ENCODE measurements at places on chromosomes 16 and 17.

DNA sequence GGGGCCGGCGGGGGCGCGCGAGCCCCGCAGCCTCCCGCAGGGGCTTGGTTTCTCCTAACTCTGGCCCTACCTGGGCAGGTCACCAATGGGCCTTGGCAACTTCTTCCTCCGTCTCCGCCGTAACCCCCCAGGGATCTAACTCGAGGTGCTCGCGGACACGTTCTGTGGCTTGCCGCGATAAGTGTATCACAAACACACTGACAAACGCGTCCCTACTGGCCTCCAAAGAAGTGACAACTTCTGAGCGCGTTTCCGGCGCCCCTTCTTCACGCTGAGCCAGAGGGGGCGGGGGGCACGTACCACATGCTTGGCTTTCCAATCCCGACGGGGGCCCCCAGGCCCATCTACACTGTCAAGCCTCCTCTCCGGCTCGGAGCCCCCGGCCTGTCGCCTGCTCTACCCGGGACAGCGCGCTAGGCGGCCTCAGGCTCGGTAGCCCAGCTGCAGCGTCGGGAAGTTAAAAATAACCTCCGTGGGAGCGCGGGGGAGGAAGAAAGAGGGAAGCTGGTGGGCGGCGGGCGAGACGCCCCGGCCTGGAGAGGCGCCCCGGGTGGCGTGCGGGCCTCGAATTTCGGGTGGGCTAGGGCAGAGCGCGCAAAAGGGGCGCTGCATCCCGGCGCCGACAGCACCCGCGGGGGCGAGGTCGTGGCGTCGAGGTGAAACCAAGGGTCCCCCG lies 725 bp upstream of the SPHK1 start:
- peak; percentile 60 for DNase-seq

DNA sequence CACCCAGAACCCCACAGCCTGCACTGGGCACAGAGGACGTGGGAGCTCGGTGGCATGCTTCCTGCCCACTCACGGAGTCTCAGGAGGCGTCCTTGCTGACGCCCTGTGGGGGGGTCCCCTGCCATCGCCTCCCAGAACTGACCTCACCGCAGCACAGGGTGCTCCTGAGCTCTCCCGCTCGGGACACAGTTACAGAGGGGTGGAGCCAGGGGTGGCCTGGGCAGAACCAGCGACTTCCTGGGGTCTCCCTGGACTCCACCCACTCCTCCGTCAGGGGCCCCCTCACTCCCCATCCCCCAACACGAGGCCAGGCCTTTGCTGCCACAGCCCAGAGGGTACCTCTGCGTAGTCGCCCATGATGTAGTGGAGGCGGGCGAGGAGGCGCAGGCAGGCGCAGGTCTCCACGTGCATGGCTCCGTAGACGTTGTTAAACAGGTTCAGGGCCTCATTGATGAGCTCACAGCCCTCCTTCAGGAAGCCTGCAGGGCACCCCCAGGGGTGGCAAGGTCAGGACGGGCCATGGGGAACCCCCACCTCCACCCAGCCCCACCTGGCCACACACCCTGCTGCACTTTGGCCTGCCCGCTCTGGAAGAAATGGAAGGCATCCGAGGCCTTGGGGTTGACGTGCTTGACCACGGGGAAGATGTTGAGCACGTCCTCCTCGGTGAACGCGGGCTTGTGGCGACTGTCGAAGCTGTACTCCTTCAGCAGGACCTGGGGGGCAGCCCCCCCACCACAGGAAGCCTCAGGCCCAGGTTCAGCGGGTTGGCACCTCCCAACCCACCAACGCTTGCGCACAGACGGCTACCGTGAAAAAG lies 17.8 kb downstream of the CLUH start:
- peak; percentile 5 for DNase-seq

DNA sequence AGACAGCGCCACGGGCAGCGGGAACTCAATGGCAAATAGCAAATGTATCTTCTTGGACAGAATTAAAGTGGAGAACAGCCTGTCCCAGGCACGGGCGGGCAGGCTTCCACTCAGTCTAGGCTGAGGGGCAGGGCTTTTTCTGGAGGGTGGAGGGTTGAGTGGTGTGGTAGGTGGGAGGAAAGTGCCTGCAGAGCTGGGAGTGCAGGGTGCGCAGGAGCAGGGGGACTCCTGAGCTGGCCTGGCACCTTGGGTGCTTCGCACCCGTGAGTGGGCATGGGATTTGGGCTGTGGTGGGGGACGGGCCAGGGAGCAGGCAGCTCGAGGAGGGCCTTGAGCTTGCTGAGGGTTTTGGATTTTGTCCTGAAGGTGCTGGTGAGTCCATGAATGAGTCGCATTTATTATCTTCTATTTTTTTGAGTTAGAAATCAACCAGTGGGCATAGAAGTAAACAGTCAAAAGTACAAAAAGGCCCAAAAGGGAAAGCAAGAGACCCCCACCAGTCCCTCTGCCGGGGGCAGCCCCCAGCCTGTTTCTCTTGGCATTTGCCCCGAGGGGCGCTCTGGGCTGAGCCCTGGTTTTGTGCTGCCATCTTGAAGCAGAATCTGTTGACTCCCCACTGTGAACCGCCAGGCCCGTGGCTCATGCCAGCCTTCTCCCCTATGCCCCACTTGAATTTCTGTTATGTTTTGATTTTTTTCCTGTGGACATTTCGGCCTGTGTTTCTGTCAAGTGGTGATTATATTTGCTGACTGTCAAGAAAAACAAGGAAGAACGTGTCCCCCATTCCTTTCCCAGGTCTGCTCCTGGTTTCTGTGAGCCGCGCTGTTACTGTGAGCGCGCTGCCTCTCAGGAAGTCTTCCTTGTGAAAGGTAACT lies 8.2 kb downstream of the ADORA2B start:
- no peak for DNase-seq

GRCh38 chr17:3004925-3005324 lies 58.5 kb downstream of the OR1D5 start:
- no peak for DNase-seq

DNA sequence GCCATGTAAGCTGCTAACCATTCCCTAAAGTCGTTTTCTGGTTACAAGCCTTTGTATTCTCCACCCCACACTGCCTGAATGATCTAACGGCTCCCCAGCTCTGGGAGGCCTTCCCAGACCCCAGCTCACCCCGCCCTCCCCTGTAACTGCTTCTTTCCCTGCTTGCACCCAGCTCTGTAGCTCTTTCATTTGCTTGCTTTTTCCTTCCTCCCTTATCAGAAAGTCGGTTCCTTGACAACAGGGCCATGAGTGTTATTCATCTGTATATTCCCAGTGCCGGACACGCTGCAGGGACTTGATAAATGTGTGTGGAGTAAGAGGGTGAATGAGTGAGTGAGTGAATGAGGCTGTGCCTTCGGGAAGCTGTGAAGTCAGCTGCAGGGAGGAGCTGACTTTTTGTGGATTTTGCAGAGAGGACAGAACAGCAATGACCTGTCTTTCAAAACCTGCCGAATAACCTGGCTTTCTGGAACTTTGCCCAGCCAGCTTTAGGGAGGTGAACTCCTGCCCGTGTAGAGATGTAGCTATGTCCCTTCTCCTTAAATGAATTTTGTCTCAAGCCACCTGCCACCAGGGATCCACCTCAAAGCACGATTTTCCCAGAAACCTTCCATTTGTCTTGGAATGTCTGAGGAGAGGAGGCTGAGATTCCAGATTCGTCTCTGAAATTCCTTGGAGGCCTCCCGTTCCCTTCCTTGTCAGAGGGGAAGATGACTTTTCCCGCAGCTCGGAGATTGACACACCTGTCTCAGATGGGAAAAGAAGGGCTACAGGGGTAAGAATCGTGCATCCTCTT lies 20.0 kb upstream of the CACNG4 start:
- DNase-seq = peak; percentile 54

- no peak for DNase-seq
These were observed 84.6 kb downstream of the USP31 start for GRCh38 chr16:23064639-23065038.

GRCh38 chr16:17691899-17692176 lies 221.1 kb upstream of the XYLT1 start:
- DNase-seq = no peak

DNA sequence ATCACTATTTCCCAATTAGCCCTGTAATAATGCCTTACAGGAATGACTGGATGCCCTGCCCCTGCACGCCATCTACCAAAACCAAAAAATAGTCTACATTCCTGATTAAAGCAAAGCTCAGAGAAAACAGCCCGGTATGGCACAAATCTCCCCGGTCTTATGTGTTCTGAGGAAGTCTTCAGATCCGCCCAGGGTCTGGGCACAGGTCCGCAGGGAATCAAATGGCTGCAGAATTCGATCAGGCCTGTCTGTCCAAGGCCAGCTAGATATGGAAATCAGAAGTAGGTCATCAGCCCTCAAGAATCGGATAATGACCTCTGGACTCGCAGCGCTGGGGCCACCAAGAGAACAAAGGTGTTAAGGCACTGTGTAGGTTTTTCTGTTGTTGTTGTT lies 171.0 kb downstream of the ZFHX3 start:
- DNase-seq = no peak

- DNase-seq = no peak
These were observed 123.5 kb downstream of the ANKRD11 start for GRCh38 chr16:89366561-89367537.

DNA sequence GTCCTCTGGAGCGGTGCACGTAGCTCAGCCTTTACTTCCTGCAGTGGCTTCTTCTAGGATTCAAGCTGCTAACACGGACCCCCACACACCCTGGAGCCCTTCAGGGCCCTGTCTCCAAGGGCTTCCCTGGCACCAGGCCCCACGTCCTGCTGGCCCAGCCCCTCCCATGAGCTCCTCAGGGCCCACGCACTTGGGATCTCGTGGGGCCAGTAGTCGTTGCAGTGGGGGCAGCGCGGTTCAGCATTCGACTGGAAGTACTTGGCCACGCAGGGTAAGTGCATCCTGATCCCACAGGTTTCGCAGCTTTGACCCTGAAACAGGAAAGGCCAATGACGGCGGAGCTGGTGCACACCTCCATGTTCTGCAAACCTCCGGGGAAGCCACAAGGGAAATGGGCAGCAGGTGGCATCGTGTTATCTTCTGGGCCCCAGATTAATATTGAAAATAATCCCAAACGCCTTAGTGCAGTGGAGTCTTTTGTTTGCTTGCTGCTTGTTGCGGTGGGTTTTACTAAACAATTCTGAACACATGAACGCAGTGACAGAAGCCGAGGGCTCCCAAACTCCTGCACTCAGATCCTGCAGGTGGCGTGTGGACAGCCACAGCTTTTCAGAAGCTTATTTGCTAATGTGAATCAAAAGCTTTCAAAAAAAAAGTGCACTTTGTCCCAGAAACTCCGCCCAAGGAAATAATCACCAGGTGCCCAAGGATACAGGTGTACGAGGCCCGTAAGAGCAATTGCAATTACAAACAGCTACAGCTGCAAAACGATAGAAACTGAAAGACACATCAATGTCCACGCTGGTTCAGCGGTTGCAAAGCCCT lies 22.4 kb downstream of the KDM8 start:
- no peak for DNase-seq

- DNase-seq = no peak
These were observed 224.4 kb downstream of the PRKCA start for GRCh38 chr17:66526827-66527226.

Data from AG20443 (cell line).